ENCODE measurements at places on chromosomes 5 and 9.
A peak's percentile ranks its signal among the peaks of the same experiment; 100 is the strongest.

GRCh38 chr5:171908638-171909037 lies 97.8 kb downstream of the FBXW11 start:
- no peak for DNase-seq

DNA sequence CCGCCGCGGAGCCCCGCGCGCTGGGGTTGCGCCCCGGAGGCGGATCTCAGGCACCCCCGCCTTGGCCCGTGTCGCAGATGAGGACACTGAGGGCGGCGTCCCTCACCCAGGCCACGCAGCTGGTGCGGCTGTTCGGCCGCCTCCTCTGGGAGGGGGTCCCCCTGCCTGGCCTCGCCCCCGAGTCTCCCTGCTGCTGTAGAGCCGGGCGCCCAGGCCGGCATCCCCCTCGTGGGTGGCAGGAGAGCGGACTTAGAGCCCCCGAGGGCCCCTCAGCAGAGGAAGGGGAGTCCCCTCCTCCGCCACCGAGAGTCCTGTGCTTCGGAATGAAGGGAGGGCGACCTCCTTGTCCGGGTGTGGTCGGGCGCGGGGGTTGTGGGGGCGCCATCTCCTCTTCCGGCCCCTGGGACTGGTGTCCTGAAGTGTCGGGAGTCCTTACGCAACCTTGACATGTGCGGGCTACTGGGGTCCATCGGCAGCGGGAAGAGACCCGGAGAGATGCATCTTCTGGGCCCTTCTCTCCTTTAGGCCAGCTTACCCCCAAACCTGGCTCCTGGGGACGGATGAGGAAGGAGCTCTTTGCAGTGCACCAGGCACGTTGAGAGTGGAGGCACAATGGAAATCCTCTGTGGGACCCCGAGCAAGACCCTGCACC lies 11.7 kb upstream of the EXOSC2 start:
- DNase-seq, result peak; percentile 37

- no peak for DNase-seq
Observed at GRCh38 chr5:6805841-6806240, 92.6 kb downstream of the TENT4A start.

DNA sequence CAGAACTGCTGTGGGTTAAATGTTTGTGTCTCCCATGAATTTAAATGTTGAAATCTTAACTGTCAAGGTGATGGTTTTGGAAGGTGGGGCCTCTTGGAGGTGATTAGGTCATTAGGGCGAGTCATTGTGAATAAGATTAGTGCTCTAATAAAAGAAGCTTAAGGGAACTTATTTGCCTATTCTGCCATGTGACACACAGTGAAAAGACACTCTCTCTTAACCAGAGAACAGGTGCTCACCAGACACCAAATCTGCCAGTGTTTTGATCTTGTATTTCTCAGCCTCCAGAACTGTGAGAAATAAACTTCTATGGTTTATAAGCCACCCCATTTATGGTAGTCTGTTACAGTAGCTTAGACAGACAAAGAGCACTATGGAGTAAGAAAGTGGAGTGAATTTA lies 117.9 kb upstream of the SV2C start:
- DNase-seq, result no peak

- no peak for DNase-seq
Observed at GRCh38 chr5:15650266-15650665, 150.3 kb downstream of the FBXL7 start.

All from WTC11 (cell line).